ENCODE measurements at places on chromosomes 2 and 18.

GRCh38 chr2:107414376-107414775 lies 412.3 kb upstream of the RGPD4 start:
- DNase-seq: no peak

DNA sequence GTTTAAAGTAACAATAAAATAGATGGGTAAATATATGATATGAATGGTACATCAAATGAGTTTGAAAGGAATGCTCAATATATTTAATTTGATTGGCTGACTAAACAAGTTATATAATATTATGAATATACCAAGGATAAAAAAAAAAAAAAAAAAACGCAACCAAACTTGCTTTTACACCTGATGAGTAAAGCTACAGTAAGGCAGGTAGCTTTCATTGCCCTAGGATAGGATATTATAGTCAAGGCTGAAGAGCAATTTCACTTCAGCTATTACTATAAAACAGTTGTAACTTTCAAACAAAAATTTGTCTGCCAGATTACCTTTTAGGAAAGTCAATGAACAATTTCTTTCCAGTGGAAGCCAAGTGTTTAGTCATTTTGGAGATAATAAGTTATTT lies 56.8 kb upstream of the PEX13 start:
- DNase-seq: no peak

DNA sequence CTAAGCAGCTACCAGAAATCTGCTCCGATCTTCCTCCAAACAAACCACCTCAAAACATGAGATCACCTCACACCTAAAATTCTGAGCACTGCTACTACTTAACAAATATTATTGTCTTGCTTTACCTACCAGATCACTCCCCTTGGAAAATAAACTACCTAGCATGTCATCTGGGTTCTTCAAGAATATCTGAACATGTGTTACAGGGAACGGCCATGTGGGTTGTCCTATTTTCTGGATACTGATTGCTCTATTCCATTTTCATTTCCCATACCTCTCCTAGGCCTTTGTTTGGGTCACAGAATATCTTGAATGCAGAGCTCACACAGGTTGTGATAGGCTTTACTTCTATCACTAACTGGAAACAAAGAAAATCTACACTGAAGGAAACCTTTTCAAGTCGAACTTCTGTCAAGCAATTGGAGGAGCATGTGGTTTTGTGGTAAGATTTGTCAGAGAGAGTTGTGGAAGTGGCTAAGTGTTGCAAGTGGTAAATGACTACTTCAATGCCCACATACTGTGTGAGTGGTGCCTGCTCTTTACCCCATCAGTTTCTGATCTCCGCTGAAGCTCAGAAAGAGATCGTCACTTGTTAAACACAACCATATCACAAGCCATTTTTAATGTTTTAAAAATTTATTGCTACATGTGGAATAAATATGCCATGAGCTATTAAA lies 739.1 kb upstream of the ZEB2 start:
- DNase-seq: peak; percentile 15

GRCh38 chr2:3198119-3198518 lies 179.5 kb downstream of the EIPR1 start:
- no peak for DNase-seq

GRCh38 chr2:226334981-226335720 lies 464.5 kb downstream of the IRS1 start:
- no peak for DNase-seq

DNA sequence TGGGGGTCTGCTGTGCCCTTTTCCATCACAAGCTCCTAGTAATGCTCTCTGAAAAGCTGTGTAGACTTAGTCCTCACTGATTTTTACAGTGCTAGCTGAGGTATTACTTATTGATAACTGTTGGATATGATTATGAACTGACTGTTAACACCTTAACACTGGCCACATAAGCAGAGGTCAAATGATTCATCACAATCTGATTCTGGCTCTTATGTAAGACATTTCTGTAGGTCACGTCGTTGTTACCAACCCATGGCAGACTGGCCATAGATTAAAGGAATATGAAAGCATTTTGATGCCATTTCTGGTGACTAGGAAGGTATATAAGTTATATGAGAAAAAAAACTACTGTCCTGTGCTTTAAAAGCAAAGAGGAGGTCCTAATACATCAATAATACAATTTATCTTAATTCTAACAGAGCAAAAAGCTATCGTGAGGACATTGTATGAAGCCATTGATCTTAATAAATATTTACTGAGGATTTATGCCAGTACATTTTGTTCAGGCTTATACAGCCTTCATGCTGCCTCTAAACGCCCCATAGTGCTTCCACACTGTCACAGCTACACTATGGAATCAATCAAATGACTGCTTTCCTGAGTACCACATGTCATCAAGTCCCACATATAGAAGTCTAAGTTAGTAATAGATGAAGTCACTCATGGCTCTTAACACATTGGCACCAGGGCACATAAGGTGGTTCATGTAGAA lies 6.9 kb upstream of the RND3 start:
- DNase-seq: no peak

- no peak for DNase-seq
Measured at GRCh38 chr2:47078541-47079482, 76.3 kb downstream of the STPG4 start.

DNA sequence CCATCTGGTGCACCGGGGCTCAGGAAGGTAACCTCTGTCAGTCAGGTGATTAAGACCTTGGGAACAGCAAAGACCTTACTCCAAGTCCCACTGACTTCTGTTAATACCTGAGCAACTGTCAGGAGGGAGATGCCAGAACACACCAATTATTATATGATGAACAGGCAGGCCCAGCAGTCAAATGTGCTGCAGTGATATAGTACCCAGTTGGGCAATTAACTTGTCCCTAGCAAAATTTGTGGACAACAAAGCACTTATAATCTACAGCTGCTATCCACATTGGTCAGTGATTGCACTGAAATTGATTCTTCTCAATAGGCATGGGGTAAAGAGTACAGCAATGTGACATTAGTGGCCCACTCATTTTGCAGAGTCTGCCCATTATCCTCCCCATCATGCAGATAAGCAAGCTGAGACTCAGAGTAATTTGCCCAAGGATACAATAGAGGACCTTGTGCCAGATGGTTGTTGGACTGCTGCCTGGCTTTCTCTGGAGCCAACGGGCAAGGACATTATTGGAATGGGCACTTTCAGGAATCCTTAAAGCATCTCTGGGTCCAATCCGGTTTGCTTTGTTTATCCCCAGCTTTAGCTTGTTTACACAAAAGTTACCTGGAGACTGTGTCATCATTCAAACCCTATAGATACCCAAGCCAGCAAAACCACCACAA lies 147.6 kb downstream of the CCBE1 start:
- DNase-seq: no peak

DNA sequence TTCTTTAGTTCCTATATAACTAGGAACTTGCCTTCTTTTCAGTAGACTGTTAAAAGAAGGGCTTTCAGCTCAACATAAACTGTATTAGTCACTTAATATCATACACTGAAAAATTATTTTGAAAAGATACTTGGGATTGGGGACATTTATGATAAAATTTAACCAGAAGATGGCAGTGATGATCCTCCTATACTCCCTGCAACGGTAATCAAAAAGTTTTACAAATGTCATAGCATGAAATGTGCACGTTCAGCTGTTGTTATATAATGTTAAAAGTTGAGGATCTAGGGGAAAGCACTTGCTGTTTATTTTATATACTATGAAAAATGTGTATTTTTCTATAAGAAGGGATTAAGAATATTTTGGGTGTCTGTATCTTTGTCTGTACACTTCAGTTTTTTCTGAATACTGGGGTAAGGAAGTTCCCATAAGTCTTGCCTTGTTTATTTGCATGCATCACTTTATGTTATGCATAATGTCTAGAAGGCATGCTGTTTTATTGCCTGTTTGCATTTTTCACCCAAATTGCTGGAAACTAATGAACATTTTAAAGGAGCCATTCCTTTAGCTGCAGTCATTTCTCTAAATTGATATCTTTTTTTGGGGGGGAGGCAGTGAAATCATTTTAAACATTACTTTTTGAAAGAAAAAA lies 19.0 kb downstream of the DYNC1I2 start:
- DNase-seq: no peak

GRCh38 chr2:29810956-29811355 lies 110.4 kb downstream of the ALK start:
- DNase-seq: no peak

DNA sequence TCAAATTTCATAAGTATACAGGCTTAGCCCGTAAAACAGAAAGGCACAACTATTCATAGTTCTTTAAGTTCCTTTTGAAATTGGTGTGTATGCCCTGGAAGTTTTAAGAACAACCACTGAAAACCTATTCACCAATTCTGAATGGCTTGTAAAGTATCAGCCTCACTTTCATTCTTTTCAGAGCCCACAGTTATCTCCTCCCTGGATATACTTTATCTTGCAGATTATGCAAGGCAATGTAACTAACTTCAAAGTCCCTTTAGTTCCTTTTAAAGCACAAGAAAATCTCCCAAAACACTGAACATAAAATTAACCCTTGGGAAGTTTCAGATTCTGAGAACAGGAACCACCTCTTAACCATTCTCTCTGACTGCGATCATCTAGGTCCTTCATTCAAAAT lies 1.1 kb downstream of the STRN start:
- DNase-seq: no peak

- DNase-seq: no peak
Measured at GRCh38 chr2:157339965-157340655, 14.5 kb upstream of the ERMN start.

GRCh38 chr18:79735071-79735980 lies 55.7 kb downstream of the CTDP1 start:
- DNase-seq: no peak

DNA sequence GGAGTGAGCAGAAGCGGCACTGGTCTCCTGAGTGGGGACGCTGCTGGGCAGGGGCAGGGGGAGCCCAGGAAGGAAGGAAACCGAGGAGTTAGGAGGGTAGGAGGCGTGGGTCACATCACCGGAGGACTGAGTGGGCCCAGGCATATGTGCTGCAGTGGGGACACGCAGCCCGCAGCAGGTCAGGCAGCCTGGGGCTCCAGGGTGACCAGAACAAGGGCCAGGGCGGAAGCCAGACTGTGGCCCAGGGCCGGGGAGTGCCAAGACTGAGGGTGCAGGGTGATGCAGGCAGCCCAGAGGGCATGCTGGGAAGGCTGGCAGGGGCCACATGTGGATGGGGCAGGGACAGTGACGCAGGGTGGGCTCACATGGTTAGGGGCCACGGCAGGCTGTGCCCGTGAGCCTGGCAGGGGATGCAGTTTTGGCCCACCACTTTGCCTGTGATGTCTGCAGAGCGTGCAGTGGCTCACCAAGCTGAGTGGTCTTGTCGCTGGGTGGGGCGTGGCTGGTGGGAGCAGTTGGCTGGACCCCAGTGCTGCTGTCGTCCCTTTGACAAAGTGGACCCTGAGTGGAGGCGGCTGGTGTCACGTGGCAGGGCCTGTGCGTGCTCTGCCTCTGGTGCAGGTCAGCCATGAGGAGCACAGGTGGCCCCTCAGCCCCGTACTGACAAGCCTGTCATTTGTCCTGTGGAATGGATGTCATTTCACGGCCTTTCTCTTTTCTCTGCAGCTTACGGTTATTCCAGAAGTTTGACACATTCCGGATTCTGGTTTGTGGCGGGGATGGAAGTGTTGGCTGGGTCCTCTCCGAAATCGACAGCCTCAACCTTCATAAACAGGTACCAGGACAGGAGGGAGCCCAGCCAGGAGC lies 87.1 kb downstream of the DGKD start:
- no peak for DNase-seq

DNA sequence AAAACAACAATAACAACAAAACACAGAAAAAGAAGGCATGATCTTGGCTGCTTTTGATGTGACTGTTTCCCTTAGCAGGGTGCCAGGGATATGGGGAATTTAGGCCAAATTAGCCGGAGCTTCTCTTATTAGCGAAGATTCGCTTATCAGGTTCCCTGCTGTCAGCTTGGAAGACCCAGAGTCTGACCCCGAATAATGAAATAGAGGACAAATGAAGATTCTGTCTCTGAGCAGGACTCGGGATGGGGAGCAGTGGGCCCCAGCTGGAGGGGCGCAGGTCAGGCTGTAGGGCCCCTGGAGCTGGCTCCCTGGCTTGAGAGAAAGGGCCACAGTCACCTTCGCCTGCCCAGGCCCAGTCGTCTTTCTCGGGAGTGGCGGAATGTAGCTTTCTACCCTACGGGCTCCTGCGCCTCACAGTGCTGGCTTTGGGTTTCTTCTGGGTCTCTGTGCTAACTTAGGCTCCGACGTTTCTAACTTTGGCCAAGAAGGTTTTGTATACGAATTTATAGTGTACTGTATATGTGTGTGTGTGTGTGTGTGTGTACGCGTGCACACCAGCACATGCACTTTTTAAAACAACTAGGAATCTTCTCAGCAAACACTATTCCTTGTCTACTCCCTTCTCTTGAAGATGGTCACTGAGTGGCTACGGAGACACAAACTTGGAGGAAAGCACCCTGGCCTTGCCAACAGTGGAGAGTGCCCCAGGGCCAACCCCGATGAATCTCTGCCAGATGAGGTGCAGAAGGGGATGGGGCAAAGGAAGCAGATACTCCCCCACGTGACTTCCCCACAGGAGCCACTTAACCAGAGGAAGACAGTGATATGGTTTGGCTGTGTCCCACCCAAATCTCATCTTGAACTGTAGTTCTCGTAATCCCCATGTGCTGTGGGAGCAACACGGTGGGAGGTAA lies 195.6 kb upstream of the COPS8 start:
- no peak for DNase-seq

DNA sequence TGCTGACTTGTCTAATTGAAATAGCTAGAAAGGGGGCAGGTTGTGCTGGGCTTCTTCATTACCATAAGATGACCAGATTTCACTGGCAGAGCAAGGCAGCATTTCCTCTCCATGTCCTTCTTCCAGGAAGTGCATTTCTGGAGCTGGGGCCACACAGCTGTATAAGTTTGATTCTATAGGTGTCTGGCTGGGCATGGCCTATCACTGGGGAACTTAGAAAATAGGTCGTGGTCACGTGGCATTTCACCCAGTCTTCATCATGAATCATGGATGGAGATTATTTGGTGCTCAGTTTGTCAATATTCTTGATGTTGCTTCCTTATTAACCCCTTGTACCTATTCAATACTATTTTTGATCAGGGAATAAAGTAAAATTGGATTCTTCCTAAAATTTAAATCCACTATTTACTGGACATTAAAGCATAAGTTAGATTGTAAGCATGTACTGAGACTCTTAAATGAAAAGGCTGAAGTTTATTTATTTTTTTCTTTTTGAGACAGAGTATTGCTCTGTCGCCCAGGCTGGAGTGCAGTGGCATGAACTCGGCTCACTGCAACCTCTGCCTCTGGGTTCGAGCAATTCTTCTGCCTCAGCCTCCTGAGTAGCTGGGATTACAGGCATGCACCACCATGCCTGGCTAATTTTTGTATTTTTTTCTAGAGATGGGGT lies 49.5 kb upstream of the TMEM87B start:
- DNase-seq: no peak

- DNase-seq: no peak
Measured at GRCh38 chr18:50610349-50610748, 50.5 kb downstream of the MAPK4 start.

GRCh38 chr2:88320076-88320773 lies 132.3 kb downstream of the FOXI3 start:
- no peak for DNase-seq

GRCh38 chr2:161133366-161133765 lies 26.9 kb upstream of the TANK start:
- no peak for DNase-seq

Data from KG1 (cell line).